ENCODE measurements at places on chromosomes 4 and X.

GRCh38 chrX:15214588-15214987 lies 55.3 kb downstream of the ASB9 start:
- DNase-seq = no peak

DNA sequence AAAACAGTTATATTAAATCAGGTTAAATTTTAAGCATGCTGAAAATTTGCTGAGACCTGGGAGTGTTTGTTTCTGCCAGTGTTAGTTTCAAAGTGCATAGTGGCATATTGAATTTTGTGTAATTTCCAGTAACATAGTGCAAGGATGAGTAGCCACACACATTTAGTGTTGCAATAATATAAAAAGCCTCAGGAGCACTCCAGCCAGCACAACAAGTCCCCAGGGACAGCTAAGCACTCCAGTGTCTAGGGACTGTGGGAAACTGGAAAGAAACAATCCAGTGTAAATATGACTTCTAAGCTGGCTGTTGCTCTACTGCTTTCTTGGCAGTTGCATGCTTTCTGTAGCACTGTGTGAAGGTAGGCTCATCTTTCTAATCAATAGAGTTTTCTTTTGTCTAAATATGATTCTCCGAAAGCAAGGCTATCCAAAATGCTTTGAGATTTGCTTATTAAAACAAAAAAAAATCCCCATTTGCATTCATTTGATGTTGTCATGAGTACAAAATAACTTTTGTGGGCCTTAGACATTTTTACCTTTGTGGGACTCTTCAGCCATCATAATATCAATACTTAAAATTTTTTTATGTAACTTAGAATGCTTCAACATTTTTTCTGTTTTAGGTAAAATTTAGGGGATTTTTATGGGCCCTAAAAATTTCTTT lies 24.2 kb upstream of the CXCL2 start:
- peak; percentile 11 for DNase-seq

DNA sequence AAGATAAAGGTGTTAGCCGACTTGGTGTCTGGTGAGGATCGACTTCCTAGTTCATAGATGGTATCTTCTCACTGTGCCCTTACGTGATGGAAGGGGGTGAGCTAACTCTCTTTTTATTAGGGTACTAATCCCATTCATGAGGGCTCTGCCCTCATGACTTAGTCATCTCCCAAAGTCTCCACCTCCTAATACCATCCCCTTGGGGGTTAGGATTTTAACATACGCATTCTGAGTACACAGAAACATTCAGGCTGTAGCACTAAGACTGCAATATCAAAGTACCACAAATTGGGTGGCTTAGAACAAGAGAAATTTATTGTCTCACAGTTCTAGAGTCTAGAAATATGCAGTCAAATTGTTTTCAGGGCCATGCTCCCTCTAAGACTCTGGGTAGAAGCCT lies 58.0 kb upstream of the IL13RA1 start:
- no peak for DNase-seq

DNA sequence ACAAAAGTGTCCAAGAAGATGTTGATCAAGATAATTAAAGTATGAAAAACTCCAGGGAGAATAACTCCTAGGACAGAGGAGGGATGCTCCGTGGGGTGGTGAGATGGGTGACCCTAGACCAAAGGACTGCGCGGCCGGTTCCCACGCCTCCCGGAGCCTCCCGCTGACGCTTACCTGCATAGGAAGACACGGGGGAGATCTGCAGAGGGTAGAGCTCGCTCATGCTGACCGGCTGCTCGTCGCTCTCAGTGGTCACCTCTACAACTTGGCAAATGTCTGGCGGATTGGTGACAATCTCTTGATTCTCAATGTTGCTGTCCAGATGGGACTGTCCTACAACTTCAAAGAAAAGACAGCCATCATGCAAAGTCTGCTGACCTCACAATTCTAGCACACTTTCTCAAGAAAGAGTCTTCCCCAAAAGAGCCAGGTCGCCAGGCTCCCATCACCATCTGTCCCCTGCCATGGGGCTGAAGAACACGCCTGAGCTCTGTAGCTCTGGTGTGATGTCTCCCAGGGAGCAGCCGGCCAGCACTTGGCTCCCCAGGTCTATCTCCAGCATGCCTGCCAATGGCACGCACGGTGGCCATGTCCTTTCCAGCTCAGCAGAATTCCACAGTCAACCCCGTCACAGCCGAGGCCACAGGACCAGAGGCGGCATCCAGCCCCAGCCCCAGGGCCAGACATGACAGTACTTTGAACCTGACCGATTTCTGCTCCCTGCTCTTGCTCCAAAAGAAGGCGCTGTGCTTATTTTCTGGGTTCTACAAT lies 75.4 kb downstream of the IRF2 start:
- no peak for DNase-seq

DNA sequence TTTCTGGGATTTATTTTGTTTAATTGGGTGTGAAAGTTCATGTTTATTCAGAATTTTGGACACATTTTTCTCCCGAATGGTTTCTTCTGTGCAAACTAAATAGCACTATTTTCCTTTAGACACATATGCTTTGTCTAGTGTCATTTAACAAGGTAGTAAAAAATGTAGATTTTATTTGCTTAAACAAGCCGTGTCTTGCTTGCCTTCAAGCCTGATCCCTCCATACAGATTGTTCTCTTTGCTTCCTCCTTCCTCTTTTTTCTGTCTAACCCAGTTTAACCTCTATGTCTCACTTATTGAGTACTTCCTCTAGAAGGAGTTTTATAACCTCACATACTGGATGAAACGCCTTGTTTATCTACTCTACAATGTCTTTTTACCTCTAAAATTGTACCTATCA lies 211.8 kb downstream of the NPFFR2 start:
- no peak for DNase-seq

DNA sequence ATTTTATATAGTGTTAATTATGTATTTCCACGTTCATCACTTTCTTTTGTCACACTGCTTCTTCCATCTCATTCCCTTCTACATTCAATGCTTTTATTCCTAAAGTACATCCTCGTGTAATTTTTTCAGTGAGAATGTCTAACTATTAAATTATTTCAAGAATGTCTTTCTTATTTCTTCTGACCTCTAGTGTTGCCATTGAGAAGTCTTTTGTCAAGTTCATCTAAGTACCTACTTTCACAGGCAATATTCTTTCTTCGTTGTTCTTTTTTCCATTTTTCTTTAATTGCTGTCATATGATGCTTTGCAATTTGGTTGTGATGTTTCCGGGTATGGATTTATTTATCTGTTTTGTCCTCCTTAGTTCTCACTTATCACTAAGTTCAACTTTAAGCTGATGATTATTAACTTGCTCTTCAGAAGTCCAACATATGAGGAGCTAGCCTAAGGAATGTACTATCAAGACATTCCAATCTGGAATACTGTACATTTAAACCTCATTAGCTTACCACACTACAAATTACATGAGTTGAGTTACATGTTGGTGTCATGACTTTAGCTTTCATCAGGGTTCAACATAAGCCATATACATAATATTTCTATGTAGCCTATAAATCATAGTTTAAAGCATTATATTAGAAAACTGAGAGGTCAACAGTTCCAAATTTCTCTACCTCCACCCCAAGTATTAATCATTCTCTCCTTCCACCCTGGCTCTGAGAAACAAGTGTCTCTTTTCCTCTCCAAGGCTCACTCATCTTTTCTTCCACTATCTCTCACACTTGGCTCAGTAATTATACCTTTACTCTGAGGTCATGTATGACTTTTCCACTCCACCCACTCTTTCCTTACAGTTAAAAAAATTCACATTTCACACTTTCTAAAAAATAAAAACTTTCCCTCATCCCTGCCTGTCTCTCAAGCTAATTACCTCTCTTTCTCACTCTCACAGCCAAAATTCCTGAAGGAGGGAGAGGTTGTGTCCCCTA lies 81.5 kb downstream of the COX18 start:
- DNase-seq = no peak

GRCh38 chr4:128333309-128334018 lies 45.9 kb upstream of the PGRMC2 start:
- DNase-seq = no peak

- no peak for DNase-seq
Observed at GRCh38 chr4:113050837-113051236, 1.4 kb downstream of the ANK2 start.

- DNase-seq = no peak
Observed at GRCh38 chr4:113049421-113050370, at the start of gene ANK2. TSS of gene ANK2 (plus strand) at chr4:113049653. CDS start at chr4:113049729, 76 bp downstream.

DNA sequence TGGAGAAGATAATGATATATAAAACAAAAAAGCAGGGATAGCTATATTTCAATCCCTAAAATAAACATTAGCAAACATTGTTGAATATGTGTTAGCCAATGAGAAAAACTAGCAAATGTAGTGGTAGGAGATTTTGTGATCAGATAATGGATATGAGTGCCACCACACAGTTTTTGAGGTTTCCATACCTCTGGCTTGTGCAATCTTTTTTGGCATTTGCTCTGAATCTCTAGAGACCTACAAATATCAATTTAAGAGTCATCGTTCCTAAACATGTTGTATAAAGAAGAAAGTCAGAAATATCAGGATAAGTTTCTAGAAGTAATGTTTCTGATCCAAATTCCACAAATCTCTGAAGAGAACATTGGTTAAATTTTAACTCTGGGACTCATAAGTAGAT lies 308.7 kb downstream of the PDGFC start:
- DNase-seq = no peak

Measured in NCI-H510A (cell line).